Aorta (tissue), 5 donors: ENCODE measurements at places on chromosomes 16 and 17.

DNA sequence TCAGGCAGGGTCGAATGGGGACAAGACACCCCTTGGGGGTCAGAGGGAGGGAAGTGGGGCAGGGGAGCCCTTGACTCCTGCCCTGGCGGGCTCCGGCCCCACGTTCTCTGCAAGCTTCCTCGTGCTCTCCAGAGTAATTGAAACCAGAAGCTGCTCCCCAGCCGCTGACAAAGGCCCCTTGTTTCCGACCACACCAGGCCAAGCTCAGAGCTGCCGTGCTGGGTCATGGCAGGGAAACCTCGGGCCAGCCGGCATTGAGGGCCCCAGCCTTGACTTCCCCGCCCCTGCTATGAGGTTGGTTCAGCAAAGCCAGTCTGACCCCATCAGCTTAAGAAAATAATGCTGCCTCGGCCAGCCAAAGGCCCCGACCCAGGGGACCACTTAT lies 43.3 kb downstream of the TIMM22 start:
- DNase-seq = peak; percentile 75

DNA sequence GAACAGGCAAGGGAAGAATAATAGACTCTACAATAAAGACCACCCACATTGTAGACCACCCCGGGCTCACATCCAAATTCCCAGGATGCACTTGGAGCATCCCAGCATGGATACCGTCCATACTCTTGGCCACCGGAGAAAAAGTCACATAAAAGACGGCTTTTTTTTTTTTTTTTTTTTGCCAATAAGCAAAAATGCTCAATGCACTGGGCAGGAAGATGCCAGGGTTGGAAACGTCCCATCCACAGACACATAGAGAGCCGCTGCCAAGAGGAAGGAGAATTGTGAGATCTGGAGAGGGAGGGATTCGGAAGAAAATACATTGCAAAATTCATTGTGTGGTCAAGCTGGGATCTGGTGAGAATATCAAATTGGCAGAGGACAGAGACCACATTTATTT lies 286.7 kb downstream of the XYLT1 start:
- DNase-seq = no peak

- DNase-seq = no peak
These were observed 71.2 kb downstream of the PLD6 start for GRCh38 chr17:17134957-17135333.

- no peak for DNase-seq
These were observed 50.3 kb downstream of the MEOX1 start for GRCh38 chr17:43611230-43611969.

GRCh38 chr17:62617894-62618472 lies 9.5 kb upstream of the MRC2 start:
- no peak for DNase-seq

GRCh38 chr17:39225959-39226683 lies 376 bp upstream of the STAC2 start:
- peak; percentile 92 for DNase-seq

DNA sequence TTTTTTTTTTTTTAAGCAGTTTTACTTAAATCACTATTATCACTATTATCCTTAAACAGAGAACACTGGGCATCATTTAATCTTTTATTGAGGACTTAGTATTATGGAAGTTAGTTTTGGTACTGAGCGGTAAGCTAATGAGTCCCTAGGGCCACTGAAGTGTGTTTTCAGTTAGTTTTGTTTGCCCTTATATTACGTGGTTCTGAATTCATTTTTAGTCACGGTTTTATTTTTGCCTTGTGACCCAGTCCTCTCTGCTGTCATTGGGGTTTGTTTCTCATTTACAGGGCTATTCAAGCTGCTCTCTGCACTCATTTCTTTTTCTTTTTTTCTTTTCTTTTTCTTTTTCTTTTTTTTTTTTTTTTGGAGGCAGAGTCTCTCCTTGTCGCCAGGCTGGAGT lies 17.3 kb downstream of the RABEP1 start:
- DNase-seq = no peak

GRCh38 chr16:88651276-88651988 lies 579 bp upstream of the CYBA start:
- peak; percentile 77 for DNase-seq

GRCh38 chr17:43667947-43668348 lies 6.2 kb upstream of the MEOX1 start:
- DNase-seq = no peak

GRCh38 chr16:13062219-13062618 lies 160.8 kb downstream of the SHISA9 start:
- no peak for DNase-seq

DNA sequence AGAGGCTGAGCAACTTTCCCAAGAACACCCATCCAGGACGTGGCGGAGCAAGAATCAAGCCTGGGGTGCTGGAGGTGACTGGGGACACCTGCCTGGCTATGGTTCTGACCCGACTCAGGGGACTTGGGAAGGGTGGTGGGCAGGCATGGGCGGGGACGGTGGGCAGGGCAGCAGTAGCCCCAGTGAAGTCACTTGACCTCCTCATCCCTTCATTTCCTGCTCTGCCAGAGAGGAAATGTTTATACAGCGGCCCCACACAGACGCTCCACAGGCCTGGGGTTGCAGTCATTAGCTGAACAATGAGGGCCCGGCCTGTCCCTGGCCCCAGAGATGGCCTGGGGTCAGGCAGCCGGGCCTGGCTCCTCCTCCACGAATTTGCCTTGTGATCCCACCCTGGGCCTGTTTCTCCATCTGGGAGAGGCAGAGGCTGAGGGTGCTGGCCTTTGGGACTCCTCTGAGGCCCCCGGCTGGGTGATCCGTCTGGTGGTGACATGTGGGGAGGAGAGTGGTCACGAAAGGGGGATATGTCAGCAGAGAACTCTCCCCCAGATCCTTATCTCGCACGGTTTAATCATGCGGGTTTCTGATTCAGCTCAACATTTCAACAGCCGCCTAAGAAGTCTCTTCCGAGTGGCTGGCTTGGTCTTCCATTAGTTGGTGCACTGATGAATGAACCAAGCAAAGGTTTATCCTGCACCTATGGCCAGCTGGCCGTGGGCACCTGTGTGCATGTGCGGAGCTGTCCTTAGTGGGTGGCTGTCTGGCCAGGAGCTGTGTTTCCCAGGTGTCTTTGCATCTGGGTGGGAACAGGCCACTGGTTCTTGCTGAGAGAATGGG lies 175.9 kb downstream of the IRF8 start:
- DNase-seq = peak; percentile 56

- peak; percentile 94 for DNase-seq
These were observed at the start of gene NT5C for GRCh38 chr17:75131278-75132017. Gene NT5C (minus strand): TSS chr17:75131742. CDS start chr17:75131707, 35 bp downstream.

DNA sequence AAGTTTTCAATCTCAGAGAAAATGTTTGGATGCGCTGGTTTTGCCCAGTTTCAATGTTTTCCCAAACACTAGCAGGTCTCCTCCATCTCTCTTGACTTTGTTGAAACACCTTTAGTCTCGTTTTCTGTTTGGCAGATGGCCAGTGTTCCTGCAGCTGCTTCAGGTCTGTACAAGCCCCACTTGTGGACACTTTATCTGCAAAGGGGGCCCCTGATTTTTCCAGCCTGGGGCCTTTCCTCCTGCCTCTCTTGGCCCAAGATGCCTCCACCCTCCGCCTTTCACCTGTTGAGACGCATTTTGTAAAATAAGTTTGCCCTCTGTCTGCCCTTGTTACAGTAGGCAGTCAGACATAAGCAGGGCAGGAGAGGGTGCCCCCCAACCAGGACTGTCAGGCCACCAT lies 21.8 kb upstream of the PRM1 start:
- no peak for DNase-seq

DNA sequence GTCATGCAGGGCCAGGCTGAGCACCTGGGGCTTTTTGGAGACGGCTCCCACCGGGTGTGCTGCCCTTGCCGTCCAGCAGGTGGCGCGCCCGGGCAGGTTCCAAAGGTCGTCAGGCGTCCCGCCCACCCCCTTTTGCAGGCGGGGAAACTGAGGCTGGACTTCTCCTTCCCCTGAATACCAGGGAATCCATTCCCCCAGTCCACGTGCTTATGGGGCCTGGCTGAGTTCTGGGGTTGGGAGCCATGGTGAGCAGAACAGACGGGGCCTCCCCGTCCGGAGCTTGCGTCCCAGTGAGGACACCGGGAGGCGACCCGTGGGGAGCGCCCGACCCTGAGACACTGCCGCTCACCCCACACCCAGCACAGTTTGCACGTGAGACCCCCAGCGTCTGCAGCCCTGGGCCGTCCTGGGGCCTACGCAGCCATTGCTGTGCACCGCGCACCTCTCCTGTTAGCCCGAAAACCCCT lies 51.8 kb upstream of the JPH3 start:
- no peak for DNase-seq

GRCh38 chr17:900336-900934 lies 79.1 kb downstream of the NXN start:
- no peak for DNase-seq

DNA sequence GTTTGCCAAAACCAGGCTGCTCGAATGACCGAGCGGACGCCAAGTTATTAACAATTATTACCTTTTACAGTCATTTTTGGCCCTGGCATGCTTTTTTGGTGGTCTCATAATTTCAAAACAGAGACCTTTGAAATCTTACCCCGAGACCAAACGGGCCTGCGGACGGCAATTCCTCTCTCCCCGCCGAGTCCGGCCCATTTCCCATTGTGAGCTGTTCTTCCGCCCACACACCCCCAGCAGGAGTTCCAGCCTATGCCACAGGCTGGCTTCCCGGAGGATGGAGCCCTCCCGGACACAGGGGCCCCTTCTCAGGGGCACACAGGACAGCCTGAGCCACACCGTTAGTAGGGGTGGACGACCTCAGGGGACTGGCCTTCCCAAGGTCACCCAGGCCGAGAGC lies 130.7 kb downstream of the C16orf95 start:
- DNase-seq = no peak

- peak; percentile 77 for DNase-seq
These were observed 696 bp downstream of the NETO2 start for GRCh38 chr16:47142821-47143676.

DNA sequence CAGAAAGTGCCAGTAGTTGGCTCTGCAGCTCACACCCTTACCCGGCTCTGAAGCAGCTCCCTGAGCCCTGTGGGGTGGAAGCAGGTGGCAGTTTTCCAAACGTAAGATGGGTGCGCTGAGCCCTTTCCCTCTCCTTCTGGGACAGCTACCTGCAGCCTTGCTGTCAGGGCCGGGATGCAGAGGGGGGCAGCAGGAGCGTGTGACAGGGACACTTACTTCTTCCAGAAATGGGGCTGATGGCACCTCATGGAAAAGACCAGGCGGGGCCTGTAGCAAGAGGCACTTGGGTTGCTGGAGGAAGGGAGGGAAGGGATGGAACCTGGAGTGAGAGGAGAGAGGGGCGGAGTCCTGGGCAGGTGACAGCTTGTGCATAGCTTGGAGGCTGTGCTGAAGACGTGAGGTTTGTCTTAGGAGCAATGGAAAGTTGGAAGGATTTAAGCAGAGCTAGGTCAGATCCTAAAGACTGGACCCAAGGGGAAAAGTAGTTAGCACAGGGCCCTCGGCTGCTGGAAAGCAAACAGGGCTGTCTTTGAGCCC lies 216.8 kb upstream of the RPL38 start:
- no peak for DNase-seq

DNA sequence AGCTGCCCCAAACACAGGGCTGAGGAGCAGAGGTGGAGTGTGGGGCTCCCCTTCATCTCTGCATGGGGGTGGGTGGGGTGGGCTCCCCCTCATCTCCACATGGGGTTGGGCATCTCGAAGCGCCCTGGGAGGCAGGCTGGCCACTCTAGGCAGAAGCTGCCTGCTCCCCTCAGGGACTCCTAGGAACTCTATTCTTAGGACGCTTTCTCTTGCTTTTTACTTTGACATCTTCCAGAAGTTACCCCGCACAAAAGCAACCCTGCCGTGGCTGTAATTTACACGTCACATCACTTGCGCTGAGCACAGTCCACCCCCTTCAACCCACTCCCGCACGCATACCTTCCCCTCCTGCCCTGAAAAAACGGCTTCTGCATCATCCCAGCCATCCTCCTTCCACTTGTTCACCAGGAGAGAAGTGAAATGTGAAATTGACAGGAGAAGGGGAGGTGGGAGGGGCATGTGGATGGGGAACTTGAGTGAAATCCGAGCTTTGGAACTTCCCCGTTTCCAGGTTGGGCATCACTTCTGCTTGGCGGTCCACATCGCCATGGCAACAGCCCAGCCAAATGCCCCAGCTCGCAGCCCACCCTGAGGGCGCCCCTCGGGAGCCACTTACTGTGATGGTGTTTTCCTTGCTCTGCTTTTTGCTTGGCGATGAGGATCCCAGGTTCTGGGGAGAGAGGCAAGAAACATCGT lies 53.7 kb upstream of the RCVRN start:
- DNase-seq = peak; percentile 57

- no peak for DNase-seq
These were observed 1.1 kb downstream of the ZNF423 start for GRCh38 chr16:49854796-49855203.

GRCh38 chr17:20908313-20909267 lies 134.2 kb downstream of the USP22 start:
- peak; percentile 95 for DNase-seq

GRCh38 chr16:67249178-67250044 lies 632 bp downstream of the SLC9A5 start:
- DNase-seq = peak; percentile 52

DNA sequence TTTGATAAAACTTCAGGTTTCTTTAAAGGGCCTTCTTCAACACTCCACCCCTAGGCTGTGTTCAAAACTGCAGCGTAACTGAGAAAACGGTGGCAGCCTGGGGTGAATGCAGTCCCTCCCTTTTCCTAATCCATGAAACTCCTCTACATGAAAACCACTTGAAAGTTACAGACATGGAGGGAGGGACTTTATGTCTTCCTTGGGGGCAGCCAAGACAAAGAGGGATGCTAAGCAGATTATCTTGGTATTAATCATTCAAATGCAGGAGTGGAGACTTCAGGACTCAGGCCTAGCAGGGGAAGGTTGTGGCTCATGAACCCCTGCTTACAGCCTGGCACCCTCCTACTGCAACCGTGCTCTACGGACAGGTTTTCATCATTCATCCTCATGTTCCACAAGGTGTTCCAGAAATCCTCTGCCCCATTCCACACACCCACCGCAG lies 46.8 kb downstream of the RNF112 start:
- DNase-seq = no peak
